ENCODE measurements at places on chromosomes 5 and 9.
A peak's percentile ranks its signal among the peaks of the same experiment; 100 is the strongest.

DNA sequence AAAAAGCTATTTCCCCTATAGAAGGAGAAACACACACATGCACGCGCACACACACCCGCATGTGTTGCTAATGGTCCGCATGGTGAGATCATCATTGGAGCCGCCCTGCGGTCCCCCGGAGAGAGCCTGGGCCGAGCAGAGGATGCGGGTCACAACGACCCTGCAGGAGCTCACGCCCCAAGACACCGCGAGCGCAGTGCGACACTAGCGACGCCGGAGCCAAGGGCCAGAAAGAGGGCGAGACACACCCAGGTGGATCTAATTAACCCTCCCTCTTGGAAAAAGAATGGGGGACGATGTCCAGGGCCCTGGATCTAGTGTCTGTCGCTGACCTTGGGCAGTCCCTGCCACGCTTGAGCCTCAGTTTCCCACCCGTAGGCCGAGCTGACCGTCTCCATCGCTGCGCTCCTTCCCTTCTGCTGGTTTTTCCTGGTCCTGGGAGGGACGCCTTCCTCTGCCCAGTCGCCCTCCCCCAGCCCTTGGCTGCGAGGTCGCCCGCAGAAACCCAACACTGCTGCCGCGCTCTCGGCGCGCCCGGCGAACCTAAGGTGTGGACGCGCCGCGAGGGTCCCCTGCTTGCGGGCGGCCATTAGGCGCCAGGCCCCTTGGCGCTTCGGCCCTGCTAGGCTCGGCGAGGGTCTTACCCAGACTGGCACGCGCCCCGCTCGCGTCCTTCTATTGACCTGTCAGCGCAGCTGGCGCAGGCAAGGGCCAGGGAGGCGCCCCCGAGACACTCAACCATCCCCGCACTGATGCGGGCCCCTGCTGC is 47.5 kb upstream of the RNF20 start:
- DNase-seq, result no peak

DNA sequence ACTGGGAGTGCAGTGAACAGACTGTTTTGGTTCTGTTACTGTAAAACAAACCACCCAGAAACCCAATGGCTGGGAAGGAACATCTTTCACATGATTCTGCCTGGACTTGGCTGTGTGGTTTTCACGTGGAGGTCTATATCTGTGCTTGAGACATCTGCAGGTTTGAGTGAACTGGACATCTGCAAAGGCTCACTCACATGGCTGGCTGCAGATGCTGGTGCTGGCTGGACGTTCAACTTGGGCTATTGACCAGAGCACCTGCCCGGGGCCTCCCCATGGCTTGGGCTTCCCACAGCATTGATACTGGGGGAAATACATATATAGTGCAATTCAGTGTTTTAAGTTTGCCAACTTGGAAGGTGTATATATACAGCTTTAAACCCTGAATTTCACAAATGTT is 6.8 kb downstream of the CTSL start:
- no peak for DNase-seq

GRCh38 chr9:131177898-131178297 is 52.5 kb downstream of the NUP214 start:
- DNase-seq, result no peak

GRCh38 chr5:1167728-1168709 is 33.4 kb upstream of the SLC6A19 start:
- DNase-seq, result no peak

DNA sequence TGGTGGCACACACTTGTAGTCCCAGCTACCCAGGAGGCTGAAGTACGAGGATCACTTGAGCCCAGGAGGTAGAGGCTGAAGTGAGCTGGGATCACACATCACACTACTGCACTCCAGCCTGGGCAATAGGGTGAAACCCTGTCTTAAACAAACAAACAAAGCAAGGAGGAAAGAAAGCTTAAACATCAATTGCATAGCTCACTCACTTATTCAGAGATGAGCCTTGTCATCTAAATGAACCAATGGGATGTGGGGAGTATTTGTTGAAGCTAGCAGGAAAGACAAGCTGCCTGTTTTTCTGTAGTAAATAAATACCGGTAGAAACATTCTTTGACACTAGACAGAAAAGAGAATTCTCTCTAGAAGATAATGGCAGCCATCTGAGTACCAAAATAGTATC is 161.0 kb upstream of the SLC12A2 start:
- DNase-seq, result no peak

- no peak for DNase-seq
Observed at GRCh38 chr5:32595118-32595517, 9.8 kb downstream of the SUB1 start.

DNA sequence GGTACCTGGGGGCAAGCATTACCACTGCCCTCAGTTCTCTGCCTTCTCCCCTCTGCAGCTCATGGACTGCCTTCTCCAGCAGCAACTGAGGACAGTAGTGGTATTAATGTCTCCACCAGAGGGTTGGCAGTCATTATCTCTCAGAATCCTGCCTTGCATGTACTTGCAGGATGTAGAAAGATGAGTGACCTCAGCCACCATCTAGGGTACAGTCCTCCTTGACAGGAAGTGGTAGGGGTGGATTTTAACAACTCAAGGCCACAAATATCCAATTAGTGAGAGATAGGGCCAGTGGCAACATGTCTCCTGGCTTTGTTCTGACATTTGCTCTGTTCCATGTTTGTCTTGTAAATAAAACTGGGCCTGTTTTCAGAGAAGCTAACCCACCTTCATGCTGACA is 47.2 kb downstream of the F2R start:
- no peak for DNase-seq

DNA sequence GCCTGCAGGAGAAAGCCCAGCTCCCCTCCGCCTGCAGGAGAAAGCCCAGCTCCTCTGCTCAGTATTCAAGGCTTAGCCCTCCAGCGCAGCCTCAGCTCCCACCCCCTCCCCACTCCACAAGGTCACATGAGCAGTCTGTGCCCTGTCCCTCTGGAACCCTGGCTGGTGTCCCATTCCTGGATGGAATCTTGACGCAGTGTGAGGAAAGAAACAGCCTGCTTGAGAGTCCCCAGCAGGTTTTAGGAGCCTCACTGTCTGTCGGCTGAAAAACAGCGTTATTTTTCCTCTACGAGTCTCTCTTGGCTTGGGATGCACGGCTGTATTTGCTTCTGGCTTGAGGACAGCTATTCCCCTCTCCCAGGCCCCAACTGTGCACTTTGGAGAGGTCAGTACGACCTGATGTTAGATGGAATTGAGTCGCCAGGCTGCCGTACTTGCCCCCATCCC is 210.1 kb upstream of the TRIM32 start:
- no peak for DNase-seq

DNA sequence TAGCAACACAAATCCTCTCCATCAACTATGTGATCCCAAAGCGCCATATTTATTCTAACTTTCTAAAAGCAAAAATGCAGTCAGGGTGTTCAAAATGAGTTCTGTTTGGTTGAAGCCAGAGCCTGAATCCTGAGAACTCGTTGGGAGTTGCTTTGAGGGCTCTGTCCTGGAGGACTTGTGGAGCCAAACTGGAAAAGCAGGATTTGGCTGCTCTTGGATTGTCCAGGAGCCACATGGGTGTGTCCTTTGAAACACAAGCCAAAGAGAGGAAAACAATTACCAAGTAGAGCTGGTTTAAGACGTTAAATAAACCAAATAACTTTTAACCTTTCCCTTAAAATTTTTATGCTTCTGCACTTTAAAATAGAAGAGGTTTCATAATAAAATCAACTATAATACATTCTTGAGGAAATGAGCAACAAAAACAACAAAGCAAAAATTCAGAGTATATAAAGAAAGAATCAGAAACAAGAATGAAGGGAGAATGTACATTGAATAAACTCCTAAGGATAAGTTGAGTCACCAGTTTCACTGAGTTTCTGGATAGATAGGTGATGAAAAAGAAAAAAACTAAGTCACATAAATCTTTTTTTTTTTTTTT is 13.5 kb downstream of the C5orf46 start:
- DNase-seq, result no peak

GRCh38 chr5:41815261-41815660 is 55.0 kb downstream of the OXCT1 start:
- no peak for DNase-seq

- no peak for DNase-seq
Observed at GRCh38 chr5:133404724-133405123, 207.6 kb downstream of the FSTL4 start.

- no peak for DNase-seq
Observed at GRCh38 chr5:80569961-80570786, at the start of gene ANKRD34B. ANKRD34B (minus strand) TSS chr5:80570280; CDS start chr5:80560019, 10,261 bp downstream.

- no peak for DNase-seq
Observed at GRCh38 chr5:157574456-157575380, 857 bp downstream of the ADAM19 start.

DNA sequence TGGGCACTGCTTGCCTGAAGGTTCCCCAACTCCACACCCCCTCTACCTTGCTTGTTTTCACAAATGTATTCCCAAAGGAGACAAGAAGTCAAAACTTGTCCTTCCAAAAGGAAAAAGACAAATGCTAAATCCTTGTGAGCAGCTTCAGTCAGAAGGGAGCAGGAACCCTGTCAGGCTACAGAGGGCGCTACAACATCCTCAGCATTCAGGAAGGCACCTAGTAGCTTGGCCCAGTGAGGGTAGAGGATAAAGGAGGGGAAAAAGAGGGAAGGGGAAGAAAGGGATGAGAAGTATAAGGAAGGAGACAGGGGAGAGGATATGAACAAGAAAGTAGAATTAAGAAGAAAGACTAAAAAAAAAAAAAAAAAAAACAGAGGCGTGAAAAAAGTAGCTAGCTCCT is 97.5 kb downstream of the MLLT3 start:
- DNase-seq, result no peak

DNA sequence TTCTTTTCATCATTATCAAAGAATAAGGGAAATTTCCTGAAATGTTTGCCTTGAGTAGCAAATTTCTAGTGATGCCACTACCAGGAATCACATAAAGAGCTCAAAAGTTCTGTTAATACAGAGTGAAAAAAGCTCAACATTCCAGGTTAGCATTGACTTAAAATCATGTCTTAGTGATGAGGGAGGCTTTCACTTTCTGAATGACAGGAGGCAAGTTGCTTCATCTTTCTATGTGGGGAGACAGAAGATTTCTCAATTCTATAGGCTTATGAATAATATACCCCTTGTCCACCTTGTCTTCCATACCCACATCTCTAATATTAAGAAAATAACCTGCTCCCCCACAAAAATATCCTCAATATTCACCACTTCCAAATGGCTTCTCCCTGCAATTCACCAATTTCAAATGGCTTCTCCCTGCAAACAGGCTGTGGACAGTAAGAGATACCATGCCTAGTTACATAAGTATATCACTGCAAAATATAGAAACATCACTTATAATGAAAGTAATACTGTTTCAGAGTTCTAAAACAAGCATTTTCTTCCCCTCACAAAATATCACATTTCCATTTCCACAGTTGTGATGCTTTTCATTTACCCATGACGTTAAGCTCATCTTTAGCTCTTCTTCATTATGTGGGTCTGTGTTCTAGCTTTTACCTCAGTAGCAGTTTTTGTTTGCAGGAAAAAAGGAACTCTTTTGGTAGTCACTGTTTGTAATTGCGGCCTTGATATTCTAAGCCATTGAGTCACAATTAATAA is 2.2 kb upstream of the JAK2 start:
- DNase-seq, result no peak

DNA sequence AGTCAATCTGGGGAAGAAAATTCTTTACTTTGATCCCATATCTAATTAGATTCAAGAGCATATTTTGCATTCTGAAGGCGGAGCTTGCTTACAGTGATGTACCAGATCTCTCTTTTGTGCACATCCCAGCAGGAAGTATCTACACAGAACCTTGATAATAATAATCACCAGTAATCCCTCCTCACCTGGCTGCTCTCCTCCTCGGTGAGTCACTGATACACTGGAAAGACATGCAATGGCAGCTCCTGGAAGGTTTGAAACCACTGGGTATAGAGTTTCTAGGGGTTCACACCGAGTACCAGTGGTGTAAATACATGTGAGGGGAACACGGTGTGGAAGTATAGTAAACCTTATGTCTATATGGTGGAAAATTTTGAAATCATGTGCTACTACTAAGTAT is 205.5 kb upstream of the TARS1 start:
- no peak for DNase-seq

DNA sequence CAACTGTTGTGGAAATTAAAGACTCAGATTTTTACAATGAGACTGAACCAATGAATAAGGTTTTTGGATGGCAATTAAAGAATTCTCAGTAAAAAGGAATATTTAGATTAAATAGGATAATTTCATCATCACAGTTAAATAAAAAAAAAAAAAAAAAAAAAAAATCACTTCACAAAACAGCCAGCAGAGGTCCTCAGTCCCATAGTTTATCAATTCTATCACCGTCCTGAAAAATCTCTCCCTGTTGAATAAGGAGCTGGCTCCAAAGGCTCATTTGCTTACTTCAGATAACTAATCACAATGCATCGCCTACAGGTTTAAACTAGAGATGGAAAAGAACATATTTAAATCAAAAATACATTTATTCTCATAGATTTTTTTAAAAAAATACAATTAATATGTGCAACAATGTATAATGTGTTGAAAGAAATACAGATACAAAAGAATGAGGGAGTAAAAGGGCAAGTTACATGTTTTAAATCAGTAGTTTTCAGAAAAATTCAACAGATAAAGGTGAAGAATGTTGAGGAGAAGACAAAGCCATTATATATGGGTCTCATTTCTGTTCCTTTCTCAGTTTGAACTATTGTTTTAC is 175.8 kb upstream of the CHD1 start:
- peak; percentile 23 for DNase-seq

- DNase-seq, result no peak
Observed at GRCh38 chr5:6506611-6507010, 58.0 kb downstream of the UBE2QL1 start.

DNA sequence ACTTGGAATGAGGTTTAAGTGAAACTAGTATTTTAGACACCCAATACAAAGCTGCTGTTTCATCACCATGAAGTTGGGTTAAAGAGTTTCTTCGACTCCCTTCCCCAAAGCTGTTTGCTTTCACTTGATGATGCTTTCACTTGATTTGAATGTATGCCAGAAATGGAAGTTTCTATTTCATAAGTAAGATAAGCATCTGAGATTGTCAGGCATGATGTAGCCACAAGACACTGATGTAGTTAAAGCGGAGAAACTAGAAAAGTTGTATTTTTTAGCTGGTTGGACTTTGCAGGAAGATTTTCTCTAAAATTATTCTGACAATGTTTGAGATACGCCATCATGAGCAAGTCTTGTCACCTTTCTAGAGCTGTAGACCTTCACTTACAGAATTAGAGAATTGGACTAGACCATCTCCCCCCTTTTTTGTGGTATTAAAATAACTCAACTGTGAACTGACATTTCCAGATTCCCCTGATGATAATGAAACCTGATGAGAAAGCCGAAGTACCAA is 20.0 kb downstream of the MOCS2 start:
- DNase-seq, result no peak

GRCh38 chr9:76638001-76638400 is 126.2 kb upstream of the PCA3 start:
- no peak for DNase-seq

- DNase-seq, result no peak
Observed at GRCh38 chr9:17130291-17130690, 4.5 kb upstream of the CNTLN start.

- DNase-seq, result no peak
Observed at GRCh38 chr9:71353720-71354119, 232.3 kb upstream of the TRPM3 start.
